Foreskin keratinocyte (primary cell): ENCODE measurements at places on chromosomes 5 and 9.

DNA sequence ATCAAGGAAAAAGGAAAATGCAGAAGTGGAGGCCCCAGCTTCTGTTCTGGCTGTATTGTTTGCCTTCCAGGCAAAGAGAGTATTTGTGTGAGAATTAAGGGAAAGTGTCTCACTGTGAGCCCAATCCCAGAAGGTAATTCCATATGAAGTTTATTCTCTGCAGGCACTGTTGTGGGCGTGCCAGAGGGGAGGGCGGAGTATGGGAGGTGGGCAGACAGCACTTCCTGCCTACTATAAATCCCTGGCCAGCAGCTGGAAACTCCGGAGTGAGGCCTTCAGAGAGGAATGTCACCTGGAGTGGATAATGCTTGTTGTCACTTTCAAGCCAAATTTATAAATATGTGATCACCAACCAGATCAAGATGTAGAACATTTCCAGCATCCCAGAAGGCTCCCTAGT lies 209.5 kb downstream of the ARHGAP26 start:
- no peak for DNase-seq

GRCh38 chr5:79771387-79771786 lies 81.8 kb downstream of the CMYA5 start:
- no peak for DNase-seq

DNA sequence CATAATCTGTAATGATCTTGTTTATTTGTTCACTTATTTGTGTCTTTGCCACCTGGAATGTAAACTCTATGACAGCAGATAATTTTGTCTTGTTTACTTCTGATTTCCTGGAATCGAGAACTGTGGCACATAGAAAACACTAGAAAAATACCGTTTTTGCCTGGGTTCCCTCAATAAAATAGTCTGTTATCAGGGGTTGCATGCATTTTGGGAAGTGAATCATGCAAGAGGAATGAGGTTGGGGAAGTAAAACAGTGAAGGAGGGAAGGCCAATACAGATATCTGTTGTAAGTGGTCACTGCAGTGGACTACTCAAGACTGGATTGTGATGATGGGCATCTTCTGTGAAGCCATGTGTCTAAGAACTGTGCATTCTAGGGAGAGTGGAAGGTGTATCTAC lies 45.2 kb upstream of the IL6ST start:
- no peak for DNase-seq

- no peak for DNase-seq
Observed at GRCh38 chr5:139492700-139493192, 10.2 kb upstream of the STING1 start.

GRCh38 chr9:120399940-120400339 lies 180.0 kb downstream of the CDK5RAP2 start:
- no peak for DNase-seq

DNA sequence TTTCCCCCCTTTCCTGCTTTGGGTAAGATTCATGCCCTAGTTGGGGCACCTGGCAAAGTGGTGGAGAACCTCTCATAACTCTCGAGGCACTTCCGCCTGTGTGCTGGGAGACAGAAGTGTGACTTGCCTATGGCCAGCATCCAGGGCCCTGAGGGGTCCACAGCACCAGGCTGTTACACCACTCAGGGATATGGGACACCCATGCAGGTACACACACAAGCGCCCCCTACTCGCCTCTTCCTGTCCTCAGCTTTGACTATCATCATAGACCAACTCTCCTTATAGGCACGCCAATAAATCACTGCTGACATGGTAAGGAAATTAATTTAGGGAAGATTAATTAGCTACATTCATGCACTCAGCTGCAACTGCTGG lies 45.4 kb downstream of the SHB start:
- no peak for DNase-seq

- DNase-seq, result no peak
Observed at GRCh38 chr5:82639393-82640144, 361.4 kb upstream of the RPS23 start.
